ENCODE measurements at places on chromosomes 2 and 18.

DNA sequence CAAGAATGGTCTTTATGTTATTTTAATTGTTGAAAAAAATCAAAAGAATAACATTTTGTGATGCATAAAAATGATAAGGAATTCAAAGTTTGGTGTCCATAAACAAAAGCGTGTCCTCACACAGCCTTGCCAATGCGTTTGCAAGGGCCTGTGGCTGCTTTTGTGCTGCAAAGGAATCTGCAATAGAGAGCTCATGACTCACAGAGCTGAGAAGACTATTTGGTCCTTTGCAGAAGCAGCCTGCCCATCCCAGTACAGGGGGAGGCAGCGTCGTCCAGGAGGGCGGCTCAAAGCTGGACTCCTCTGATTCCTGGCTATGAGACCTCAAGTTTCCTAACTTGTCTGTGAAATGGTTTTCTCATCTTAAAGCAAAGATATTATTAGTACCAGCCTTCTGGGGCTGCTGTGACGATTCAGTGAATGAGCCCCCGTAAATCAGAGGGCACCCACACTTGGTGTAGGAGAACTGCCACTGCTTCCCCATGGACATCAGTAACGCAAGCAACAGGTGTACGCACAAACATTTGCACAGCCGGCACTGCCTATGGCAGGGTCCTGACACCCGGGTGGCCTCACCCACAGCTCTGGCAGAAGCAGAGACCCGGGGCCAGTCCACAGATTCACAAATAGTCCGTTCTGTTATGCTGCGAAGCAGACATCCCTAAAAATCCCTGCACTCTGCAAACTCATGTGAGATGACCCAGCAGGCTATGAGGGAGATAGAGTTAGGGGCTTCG lies 70.6 kb upstream of the ASAP2 start:
- DNase-seq, result peak; percentile 56

DNA sequence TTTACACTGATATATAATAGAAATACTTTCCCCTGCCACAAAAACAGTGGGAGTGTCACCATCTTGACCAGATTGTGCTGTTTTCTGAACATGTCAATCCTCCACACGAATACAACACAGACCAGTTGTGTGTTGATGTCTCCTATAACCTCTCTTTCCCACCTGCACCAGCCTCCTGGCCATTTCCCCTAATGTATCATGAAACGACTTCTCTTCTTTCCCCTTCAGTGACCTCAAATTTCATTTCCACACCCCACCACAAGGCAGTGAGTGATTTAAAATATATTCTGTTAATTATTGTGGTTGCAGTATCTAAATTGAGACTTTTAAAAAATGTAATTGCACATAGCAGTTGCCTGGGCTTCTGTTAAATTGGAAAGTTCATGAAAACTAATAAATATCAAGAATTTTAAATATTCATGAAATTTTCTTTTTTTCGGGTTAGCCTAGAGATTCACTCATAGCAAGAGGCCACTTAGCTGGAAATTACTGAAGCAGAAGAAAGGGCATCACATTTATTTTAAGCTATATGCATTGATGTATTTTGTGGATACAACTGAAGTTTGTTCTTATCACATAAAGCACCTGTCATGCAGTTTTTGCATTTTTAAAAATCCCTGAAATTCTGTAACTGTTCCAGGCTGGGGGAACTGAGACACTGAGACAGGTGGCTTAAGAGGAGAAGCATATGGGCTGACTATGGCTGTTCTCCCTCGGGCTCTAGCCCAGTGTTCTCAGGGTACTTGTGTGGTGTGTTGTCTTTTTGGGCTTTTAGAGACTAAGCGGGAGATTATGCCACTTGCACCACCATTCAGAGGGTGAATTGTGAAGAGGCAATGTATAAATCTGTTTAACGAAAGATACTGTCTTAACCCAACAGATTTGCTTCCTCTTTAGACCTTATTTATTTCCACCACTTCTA lies 15.9 kb downstream of the FAM171B start:
- no peak for DNase-seq

DNA sequence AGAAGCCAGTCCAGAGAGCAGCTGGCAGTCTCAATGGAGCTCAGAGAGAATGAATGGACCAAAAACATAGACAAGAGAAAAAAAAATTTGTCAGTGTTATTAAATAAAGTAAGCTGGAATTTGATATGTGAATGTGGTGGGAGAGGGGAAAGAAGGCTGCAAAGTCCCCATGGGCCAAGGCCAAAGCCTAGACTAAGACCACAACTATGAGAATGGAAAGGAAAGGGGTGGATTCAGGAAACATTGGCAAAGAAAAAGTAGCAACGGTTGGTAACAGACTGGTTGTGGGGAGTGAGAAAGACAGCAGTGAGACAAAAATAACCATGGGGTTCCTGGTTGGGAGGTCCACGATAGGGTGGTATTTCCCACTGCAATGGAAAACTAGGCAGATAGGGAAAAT lies 47.0 kb downstream of the ZEB2 start:
- DNase-seq, result peak; percentile 49

- DNase-seq, result peak; percentile 17
These were observed 30.4 kb upstream of the RAB6D start for GRCh38 chr2:131394147-131394931.

- no peak for DNase-seq
These were observed 11.5 kb upstream of the PPP4R3B start for GRCh38 chr2:55628931-55629330.

DNA sequence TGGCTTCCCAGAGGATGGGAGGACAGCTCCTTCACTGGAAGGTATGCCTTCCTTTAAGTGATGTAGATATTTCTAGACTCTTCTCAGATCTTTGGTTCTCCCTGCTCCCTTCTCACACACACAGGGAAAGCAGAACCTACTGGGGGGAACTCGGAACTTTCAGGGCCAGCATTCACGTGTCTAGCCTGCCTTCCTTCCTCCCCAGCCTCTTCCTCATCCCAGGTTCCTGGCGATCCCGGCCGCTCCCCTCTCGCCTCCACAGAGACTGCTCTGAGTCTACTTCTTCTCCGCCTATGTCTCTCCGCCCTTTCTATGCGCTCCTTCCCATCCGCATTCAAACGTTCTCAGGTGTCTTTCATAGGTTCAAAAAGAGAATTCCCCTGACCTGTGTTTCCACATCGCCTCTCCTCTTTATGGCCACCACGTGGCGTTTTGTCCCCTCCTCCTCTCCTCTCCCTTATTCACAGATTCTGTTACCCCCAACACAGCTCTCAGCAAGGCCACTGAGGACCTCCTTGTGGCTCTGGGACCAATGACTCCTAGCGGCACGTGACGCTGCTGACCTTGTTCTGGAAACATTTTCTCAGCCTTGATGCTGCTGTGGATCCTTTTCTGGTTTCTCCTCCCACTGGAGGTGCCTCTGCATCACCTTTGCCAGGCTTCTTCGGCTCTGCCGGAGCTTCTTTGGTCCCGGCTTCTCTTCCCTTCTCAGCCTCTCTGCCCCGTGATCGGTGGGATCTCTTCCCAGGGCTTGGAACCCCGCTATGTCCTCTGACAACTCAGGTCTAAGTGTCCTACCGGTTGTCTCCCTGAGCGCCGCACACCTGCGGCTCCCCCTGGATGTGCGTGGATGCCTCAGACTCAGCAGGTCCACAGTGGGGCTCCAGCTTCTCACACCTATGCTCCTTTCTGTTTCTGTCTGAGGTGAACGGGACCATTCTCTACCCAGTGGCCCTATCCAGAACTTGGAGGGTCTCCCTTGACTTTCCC lies 77.5 kb downstream of the VAPA start:
- no peak for DNase-seq

DNA sequence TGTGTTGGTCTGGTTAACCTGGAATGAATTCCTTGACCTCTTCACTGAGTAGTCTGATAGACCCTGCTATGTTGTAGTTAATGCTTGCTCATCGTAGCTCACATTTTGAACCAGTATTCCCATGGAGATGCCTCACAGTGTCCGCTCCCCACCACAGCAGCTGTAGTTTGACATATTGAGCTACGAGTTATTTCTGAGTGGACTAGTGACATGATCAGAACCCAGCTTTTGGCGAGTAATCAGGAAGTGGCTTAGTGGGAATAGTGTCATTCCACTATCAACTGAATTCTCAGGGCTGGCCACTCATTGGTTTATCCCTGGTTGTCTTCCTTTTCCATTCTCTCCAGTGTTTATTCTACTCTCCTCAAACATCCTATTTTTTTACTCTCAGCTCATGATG lies 102.7 kb downstream of the MYO1B start:
- DNase-seq, result peak; percentile 69

- DNase-seq, result no peak
These were observed 155.4 kb upstream of the SLC35G4 start for GRCh38 chr18:11454040-11454439.

DNA sequence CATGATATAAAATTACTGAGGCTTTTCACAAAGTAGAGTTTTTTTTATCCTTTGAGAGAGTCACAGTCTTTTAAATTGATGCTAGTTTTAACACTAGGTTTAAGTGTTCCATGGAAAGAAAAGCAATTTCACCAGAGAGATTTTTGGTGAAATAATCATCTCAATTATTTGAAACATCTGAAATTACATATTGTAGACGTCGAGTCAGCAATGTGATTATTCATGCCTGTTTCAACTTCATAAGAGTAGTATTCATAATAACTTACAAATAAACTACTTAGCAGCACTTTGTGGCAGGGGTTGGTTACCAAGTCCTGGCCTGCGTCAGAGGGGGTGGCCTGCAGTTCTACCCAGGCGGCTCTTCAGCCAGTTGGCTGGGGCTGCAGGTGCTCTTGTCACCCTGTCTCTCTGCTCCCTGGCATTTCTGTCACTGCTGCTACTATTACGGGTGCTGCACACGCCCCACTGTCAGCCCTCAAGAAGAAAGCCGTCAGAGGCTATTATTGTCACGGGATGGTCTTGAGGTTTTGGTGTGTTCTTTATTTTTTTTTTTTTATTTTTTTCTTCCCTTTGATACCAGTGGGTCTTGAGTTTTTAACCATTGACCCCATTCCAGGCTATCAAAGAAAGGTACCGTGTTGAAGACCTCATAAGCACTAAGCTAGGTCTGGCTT lies 50.4 kb downstream of the MALT1 start:
- DNase-seq, result peak; percentile 50

GRCh38 chr2:42089340-42089925 lies 41.6 kb downstream of the PKDCC start:
- peak; percentile 56 for DNase-seq

- no peak for DNase-seq
These were observed 151.6 kb downstream of the PTGR3 start for GRCh38 chr18:75057169-75057960.

DNA sequence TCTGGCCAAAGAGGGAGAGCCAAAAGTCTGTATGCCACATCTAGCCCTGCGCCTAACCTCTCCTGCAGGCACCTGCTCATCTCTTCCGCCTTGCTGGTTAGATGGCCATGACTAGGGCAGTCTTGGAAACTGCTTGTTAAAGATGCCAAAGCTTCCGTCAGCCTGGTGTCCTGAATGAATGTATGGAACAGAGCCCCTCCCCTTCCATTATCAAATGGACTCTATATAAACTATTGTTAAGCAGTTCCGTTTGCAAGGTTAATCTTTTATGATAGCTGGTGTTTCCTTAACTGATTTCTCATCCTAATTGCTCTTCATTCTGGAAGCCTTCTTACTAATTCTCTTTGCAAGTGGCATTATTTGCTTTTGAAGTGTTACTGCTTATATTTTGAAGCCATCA lies 87.1 kb downstream of the ATP9B start:
- DNase-seq, result no peak

DNA sequence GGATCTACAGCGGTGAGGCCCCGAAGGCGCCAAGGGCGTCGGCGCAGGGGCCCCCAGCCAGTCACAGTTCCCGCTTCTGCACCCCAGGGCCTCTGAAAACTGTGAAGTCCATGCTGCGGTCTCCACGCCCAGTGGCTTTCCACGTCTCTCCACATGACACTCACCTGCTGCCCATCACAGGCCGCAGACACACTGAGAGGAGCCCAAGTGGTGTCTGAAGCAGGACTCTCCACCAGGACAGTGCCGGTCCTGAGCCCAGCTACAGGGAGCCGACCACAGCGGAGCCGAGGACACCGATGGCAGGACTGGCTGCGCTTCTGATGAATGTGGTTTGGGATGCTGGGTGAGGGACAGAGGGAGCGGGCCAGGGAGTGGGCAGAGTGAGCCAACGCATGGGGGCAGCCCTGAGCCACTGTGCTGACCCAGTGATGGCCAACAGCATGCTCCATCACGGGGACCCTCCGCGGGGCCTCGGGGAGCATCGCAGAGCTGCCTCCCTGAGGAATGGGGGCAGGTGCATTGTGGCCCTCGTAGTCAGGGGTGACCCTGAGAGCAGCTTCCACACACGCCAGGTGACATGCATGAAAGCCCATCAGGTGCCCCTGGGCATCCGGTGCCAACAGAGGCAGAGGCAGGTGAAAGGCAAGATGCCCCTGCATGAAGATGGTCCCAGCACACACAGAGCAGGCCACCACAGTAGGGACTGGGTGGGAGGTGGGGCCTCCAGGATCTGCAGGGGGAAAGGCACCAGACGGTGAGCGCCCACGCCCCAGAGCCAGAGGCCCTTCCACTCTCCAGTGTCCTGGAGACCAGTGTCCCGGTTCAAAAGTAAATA lies 116.6 kb downstream of the HDAC4 start:
- DNase-seq, result no peak

GRCh38 chr2:240646176-240646899 lies 21.1 kb downstream of the GPR35 start:
- no peak for DNase-seq

DNA sequence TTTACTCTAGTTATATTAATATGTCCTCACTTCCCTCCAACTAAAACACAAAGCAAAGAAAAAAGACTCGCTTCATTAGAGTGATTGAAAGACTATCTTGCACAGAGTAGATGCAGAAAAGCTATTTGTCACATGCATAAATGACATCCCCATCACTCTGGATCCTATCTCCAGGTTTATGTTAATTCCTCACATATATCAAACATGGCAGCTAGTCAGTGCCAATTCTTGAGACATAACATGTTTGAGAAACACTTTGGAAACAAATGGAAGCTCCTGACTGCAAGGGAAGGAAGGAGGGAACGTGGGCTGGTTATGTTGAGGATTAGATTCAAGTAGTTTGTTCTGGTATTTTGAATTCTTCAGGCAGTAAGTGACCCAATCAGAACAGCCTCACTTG lies 89.8 kb upstream of the BCL2L11 start:
- no peak for DNase-seq

DNA sequence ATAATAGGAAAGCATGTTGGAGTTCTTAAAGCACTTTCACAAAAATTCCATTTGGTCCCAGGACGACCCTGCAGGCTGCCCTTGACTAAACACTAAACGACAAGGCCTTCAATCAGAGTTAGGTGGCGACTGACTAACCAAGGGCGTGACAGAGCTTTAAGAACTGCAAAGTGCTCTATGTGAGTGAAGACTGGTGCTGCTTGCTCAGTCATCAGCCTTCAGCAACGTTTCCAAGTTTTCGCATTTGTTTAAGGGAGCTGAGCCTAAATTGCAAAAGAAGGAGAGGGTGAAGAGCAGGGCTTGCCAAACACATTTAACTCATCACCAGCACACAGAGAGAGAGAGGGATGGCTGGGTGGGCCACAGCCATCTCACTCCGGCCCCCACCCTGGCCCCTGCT lies 204.7 kb upstream of the PID1 start:
- no peak for DNase-seq

All from fibroblast of skin of right biceps (primary cell).